ENCODE measurements at places on chromosomes 12 and 14.
A peak's percentile ranks its signal among the peaks of the same experiment; 100 is the strongest.

DNA sequence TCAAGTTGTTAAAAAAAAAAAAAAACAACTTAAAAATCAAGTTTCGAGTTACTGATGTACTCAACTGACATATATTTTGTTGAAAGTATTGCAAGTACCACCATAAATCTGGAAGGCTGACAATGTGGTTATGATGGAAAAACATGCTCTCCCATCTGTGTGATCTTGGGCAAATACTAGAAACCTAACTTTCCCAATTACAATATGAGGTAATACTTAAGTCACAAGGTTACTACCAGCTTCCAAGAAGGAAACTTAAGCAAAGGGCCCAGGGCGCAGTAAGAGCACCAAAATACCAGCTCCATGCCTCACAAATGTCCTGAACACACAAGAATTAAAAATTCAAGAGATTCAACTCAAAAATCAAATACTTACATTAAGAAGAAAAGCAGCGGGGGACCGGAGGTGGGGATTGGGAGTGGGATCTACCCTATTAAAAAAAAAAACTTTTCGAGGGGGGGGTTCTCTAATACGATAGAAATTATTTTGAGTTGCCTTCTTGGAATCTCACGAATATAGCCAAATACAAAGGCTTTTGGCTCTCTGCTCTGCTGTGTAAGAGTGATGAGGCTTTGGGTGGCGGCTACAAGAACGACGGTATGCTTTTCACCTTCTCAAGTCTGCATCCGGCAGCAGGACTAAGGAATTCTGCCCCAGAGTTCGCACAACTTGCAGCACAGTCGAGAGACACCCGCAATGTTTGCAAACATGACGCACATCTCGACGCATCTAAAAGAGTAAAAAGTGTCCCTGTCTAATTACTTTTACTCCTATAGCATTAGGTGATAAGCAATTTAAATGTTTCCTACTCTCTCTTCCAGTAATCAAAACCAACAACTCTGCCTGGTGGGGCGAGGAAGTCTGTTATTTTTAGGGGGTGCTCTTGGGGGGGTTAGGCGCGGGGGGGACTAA is 1.1 kb downstream of the SAV1 start:
- DNase-seq, result no peak

- DNase-seq, result no peak
Measured at GRCh38 chr14:92959189-92959531, 36.2 kb downstream of the CHGA start.

GRCh38 chr14:99537399-99537798 is 56.2 kb downstream of the CCNK start:
- no peak for DNase-seq

- peak; percentile 45 for DNase-seq
Measured at GRCh38 chr14:32941668-32942065, 3.0 kb downstream of the NPAS3 start.

GRCh38 chr14:100529561-100530031 is 57.6 kb downstream of the BEGAIN start:
- DNase-seq, result no peak

DNA sequence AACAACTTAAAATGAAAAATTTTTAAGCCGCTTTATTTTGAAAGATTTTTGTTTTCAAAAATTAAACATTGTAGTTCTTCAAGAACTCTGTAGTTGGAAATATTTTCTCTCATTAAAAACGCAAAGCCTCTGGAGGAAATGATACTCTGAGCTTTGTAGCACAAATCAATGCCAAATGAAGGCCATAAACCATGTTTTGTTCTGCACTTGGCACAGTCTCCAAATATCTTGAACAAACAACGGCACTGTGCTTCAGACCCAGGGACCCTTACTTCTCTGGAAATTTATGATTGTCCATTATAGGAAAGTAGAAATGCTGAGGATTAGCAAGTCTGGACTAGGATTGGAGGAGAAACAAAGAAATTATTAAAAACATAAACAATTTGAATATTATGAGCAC is 160.8 kb upstream of the BMP4 start:
- no peak for DNase-seq

GRCh38 chr14:68823434-68824206 is 30.8 kb upstream of the ZFP36L1 start:
- no peak for DNase-seq

GRCh38 chr12:49651855-49652254 is 28.5 kb downstream of the PRPF40B start:
- DNase-seq, result no peak

- DNase-seq, result no peak
Measured at GRCh38 chr12:59820594-59821011, 224.8 kb downstream of the SLC16A7 start.

DNA sequence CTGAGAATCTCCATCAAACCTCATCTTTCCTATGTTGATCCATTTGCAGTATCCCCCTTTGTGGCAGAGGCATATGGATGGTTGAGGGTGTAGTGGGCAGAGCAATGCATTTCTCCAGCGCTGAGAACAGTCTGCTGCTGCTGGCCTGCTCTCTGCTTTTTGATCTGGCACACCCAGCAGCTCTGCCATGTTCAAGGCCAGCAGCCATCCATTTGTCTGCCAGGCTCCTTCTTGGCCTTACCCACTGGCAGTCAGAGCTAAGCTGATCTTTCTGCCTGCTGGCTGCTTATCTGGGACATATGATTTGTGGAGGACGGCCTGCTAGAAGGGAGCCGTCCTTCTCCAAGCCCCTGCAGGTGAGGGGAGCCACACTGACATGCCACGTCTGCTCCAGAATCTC is 17.0 kb downstream of the NPC2 start:
- no peak for DNase-seq

DNA sequence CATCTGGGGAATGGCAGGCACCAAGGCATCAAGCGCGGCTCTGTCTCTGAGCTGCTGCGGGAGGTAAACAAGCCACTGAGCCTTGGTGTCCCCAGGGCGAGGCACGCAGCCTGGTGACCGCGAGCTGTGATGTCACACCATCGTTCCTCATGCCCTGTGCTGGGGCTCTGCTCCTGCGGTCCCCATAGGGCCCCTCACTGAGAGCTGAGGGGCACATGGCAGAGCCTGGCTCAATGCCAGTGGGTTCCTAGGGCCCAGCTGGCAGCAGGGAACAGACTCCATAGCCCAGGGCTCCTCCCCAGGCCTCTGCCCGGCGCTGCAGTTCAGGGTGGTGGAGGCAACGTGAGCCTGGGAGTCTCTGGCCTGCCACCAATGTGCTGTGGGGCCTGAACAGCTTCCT is 22.6 kb downstream of the CHGA start:
- DNase-seq, result no peak

DNA sequence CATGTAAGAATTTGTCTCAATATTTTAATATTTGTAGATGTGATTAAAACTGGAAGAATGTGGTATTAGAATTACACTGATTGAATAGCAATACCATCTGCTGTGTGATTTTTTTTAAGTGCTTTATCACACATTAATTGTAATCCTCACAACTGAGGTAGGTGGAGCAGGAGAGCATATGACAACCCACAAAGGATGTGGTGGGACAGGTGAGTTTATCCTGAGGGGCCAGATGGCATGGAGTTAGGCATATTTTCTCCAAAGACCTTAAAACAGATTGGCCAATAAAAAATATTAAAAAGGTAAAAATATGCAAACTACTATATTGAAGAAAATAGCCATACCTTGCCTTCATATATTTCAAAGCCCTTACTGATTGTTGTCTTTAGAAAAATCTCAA is 7.8 kb downstream of the LRRC10 start:
- no peak for DNase-seq

GRCh38 chr14:98182393-98183055 is 1089.5 kb downstream of the BCL11B start:
- no peak for DNase-seq

- peak; percentile 12 for DNase-seq
Measured at GRCh38 chr12:119988472-119989360, at the start of gene BICDL1. TSS of gene BICDL1 (plus strand) at chr12:119989236. CDS start at chr12:119989869, 633 bp downstream.
